WTC11 (cell line): ENCODE measurements at places on chromosomes 7 and 10.

GRCh38 chr7:5237286-5237685, 45.5 kb upstream of the SLC29A4 start:
- peaks cover 5% of the 10 kb centered on the region for H3K4me1 ChIP-seq
- H3K27me3 ChIP-seq = peaks cover 14% of the 10 kb centered on the region
- H3K4me3 ChIP-seq = no peak overlapping the region
- no peak overlapping the region for H3K27ac ChIP-seq
- DNase-seq = no peak
- no peaks in the 10 kb centered on the region for H3K36me3 ChIP-seq

DNA sequence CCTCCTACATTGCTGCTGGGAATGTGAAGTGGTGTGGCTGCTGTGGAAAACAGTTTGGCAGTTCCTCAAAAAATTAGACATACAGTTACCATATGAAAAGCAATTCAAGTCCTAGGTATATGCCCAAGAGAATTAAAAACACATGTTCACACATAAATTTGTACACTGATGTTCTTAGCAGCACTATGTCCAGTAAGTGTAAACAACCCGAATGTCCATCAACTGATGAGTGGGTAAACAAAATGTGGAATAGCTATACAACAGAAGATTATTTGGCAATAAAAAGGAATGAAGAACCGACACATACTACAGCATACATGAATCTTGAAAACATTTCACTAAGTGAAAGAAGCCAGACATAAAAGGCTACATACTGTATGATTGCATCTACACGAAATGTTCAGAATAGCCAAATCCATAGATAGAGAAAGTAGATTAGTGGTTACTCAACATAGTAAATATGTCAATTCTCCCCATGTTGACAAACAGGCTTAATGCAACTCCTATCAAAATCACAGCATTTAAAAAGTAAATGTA, 17.2 kb downstream of the CEP41 start:
- DNase-seq = no peak
- no peaks in the 10 kb centered on the region for H3K36me3 ChIP-seq
- no peaks in the 10 kb centered on the region for H3K27me3 ChIP-seq
- no peak overlapping the region for H3K27ac ChIP-seq
- H3K4me1 ChIP-seq = peaks cover 28% of the 10 kb centered on the region
- H3K4me3 ChIP-seq = no peak overlapping the region

- H3K4me3 ChIP-seq = no peak overlapping the region
- H3K36me3 ChIP-seq = no peaks in the 10 kb centered on the region
- DNase-seq = no peak
- no peaks in the 10 kb centered on the region for H3K27me3 ChIP-seq
Observed at GRCh38 chr7:136685501-136686173, 182.8 kb upstream of the CHRM2 start.

GRCh38 chr10:28120043-28120749, 121.3 kb upstream of the ODAD2 start:
- no peak overlapping the region for H3K4me3 ChIP-seq
- DNase-seq = no peak
- H3K27ac ChIP-seq = no peak overlapping the region

DNA sequence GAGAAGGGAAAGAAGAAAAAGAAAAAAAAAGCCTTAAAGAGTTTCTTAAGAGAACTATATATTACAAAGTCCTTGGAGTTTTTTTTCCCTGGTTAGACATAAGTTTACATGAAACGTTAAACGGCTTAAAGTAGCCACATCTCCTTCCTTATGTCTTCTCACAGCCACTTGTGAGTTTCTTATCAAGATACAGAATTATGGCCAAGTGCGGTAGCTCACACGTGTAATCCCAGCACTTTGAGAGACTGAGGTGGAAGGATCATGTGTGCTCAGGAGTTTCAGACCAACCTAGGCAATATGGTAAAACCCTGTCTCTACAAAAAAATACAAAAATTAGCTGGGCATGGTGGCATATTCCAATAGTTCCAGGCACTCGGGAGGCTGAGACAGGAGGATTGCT, 54.3 kb downstream of the IKZF1 start:
- H3K4me3 ChIP-seq = no peak overlapping the region
- H3K36me3 ChIP-seq = no peaks in the 10 kb centered on the region
- no peak for DNase-seq
- H3K27ac ChIP-seq = no peak overlapping the region
- H3K27me3 ChIP-seq = no peaks in the 10 kb centered on the region; the same call in 1 of the 2 replicates

- H3K27me3 ChIP-seq = no peaks in the 10 kb centered on the region; the same call in 1 of the 2 replicates
- peaks cover 4% of the 10 kb centered on the region; the same call in 1 of the 2 replicates for H3K4me1 ChIP-seq
- DNase-seq = peak; percentile 67
- H3K27ac ChIP-seq = no peak overlapping the region
Observed at GRCh38 chr10:7525314-7526016, 114.6 kb upstream of the SFMBT2 start.

DNA sequence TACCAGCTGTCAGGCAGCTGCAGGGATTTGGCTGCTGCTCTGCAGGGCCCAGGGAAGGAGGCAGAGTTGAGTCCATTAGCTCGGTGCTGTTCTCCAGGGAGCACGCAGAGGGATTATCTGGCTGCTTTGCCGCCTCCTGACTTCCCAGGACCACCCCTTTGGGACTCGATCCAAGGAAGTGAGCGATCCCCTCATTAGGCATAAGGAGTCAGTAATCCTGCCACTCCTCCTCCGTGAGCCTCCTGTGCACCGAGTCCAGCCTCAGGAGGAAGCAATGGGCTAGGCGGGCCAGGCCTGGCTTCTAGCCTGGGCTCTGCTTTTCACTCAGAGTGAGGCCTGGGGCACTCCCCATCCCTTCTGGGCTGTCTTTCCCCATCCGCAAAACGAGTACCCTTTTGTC, 417.9 kb downstream of the RPS24 start:
- no peak overlapping the region for H3K27ac ChIP-seq
- no peaks in the 10 kb centered on the region; the same call in 1 of the 2 replicates for H3K27me3 ChIP-seq
- no peaks in the 10 kb centered on the region for H3K36me3 ChIP-seq
- DNase-seq = no peak
- peaks cover 15% of the 10 kb centered on the region for H3K4me1 ChIP-seq

DNA sequence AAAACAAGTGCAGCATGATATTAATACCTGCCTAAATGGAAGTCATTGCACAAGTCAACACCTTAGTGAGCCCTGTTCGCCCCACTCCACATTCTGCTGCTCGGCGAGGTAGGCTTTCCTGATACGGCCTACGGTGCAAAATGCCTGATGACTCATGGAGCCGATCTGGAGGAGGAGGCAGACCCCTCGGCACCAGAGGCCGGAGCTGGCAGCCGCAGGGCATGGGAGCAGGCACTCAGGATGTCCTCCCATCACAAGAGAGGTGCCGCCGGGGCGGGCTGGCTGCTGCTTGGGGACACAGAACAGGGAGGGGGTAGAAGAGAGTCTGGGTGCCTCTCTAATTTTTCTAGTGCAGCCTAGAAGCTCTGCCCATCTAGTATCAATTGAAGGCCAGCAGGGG, 418.5 kb upstream of the MGMT start:
- no peak overlapping the region for H3K27ac ChIP-seq
- no peaks in the 10 kb centered on the region; the same call in 1 of the 2 replicates for H3K27me3 ChIP-seq
- no peak overlapping the region for H3K4me3 ChIP-seq
- H3K36me3 ChIP-seq = no peaks in the 10 kb centered on the region

- peaks cover 2% of the 10 kb centered on the region for H3K4me1 ChIP-seq
- no peak overlapping the region for H3K4me3 ChIP-seq
- no peak for DNase-seq
- H3K27ac ChIP-seq = no peak overlapping the region
- H3K27me3 ChIP-seq = no peaks in the 10 kb centered on the region
Observed at GRCh38 chr7:13288516-13288915, 601.1 kb downstream of the ARL4A start.

DNA sequence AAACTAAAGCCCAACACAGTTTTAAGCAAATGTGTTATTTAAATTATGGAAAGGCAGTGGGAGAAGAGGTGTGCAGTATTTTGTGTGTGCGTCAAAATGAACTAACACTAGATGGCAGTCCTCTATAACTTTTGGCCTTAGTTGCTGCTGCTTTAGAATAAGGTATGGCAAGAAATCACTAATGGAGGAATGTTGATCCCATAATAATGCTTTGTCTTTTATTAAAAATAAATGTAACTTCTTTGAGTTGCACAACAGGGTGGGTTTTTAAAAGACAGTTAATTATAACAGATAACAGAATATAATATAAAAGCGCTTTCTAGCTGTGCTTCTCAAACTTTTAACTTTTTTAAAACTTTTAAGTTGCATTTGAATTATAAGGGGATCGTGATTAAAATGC, 56.4 kb downstream of the BBS9 start:
- H3K27ac ChIP-seq = no peak overlapping the region
- DNase-seq = no peak
- H3K4me3 ChIP-seq = no peak overlapping the region
- H3K27me3 ChIP-seq = no peaks in the 10 kb centered on the region
- peaks cover 2% of the 10 kb centered on the region; the same call in 1 of the 2 replicates for H3K36me3 ChIP-seq
- H3K4me1 ChIP-seq = peaks cover 12% of the 10 kb centered on the region

GRCh38 chr10:112912410-112912928, 37.6 kb upstream of the TCF7L2 start:
- no peak for DNase-seq
- no peak overlapping the region for H3K4me3 ChIP-seq

DNA sequence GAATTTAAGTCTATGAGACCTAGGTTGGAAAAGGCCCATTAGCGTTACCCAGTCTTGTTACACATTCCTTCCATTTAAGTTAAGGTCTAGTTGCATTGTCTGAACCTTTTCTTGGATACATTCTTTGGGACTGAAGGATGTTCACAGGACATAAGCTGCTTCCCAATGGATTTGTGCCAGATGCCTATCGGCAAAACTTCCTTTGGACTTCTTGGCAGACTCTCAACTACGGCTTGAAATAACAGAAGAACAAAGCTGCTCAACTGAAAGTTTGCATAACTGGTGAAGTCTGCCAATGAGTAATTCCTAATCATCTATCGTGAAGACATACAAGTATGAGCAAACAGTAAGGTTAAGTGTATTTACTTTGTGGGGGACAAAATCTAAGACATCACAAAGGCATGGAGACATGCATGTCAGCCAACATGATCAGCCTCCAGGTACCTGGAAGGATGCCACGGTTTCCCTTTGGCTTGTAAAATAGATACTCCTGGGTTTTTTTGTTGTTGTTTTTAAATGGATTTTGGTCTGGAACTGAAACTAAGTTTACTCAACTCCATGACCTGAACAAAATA, 35.4 kb downstream of the MALSU1 start:
- peaks cover 85% of the 10 kb centered on the region for H3K36me3 ChIP-seq
- H3K4me3 ChIP-seq = no peak overlapping the region
- no peaks in the 10 kb centered on the region for H3K4me1 ChIP-seq
- peak overlapping the region; percentile 84; the same call in 1 of the 2 replicates for H3K27ac ChIP-seq

GRCh38 chr7:138502023-138502767, 42.1 kb downstream of the TRIM24 start:
- H3K4me1 ChIP-seq = peaks cover 51% of the 10 kb centered on the region
- no peak for DNase-seq
- no peaks in the 10 kb centered on the region for H3K27me3 ChIP-seq

DNA sequence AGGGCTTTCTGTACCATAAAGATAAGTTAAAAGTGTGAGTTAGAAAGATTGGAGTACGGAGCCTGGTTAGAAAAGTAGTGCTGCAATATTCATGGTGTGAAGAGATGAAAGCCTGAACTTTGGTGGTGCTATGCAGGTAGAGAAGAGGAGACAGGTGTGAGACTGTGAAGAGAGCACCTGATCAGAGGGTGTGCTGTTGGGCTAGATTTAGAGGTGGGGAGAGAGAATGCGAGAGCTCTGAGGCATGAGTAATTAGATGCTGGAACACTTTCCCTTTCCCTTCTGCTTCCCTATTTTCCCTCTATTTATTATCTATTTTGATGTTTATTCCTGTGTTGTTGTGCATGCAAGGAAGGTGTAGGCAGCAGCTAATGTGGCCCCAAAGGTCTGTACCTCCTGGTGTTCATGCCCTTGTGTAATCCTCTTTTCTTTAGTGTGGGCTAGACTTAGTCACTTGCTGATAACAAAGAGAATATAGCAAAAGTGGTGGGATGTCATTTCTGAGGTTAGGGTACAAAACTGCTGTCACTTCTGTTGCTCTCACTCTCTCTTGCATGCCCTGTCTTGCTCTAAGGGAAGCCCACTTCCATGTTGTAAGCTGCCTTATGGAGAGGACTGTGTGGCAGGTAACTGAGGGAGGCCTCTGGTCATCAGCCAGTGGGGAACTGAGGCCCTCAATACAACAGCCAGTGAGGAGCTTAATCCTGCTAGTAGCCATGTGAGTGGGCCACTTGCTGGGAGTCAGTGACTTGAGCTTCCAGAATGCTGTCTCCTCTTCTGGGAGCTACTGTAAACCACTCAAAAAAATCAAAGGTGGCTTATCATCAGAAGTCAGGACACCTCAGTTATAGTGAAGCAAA, 2.6 kb upstream of the ATXN7L1 start:
- peaks cover 63% of the 10 kb centered on the region for H3K4me1 ChIP-seq
- H3K4me3 ChIP-seq = peak overlapping the region; percentile 89
- H3K27ac ChIP-seq = no peak overlapping the region
- H3K36me3 ChIP-seq = peaks cover 29% of the 10 kb centered on the region
- DNase-seq = no peak

GRCh38 chr7:28061824-28062196, 118.8 kb downstream of the JAZF1 start:
- no peak overlapping the region for H3K4me3 ChIP-seq
- H3K4me1 ChIP-seq = peaks cover 50% of the 10 kb centered on the region
- no peak for DNase-seq
- 0 out of 2 replicates have a peak overlapping the region, but pooled peaks have one; percentile 35 for H3K27ac ChIP-seq
- no peaks in the 10 kb centered on the region; the same call in 1 of the 2 replicates for H3K36me3 ChIP-seq
- no peaks in the 10 kb centered on the region for H3K27me3 ChIP-seq

GRCh38 chr10:36717118-36717517, 408.3 kb upstream of the ANKRD30A start:
- no peak for DNase-seq
- no peaks in the 10 kb centered on the region for H3K27me3 ChIP-seq
- H3K27ac ChIP-seq = no peak overlapping the region
- 0 out of 2 replicates have a peak, but pooled peaks cover 4% of the 10 kb centered on the region for H3K4me1 ChIP-seq
- no peak overlapping the region for H3K4me3 ChIP-seq

DNA sequence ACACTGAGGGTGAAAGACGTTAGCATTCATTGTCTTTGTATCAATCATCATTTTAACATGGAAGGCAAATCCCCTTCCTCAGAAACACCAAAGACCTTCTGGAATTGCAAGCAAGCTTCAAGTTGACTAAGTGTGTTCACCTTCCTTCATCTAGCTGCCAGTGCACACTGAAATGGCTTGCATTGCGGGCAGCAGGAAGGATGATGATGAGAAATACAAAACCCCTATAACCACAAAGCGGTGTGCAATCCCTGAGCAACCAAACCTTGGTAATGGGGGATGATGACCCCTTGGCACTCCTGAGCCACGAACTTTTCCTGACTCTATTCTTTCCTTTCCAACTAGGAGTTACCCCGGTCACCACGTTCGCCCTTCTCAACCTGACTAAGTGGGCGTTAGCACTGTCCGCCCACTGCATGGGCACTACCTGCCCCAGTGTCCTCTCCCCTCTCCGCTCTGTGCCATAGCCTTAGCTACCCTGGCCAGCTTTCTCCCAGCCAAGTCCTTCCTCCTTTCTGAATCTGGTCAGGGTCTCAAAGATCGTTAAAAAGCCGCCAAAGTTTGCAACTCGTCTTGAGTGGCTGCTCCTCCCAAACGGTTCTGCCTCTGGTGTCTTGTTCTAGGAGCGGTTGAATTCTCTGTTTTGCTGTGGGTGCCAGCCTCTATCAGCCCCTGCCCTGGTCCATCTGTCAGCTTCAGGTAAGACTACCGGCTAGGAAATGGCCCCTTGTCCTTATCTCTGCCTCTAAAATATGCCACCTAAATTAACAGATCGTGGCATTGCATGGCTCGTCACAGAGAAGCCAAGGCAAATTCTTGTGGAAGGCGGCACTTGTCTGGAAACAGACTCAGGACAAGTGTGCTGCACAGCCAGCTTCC, 586 bp upstream of the AOC1 start:
- DNase-seq = no peak
- H3K4me1 ChIP-seq = peaks cover 8% of the 10 kb centered on the region
- H3K27ac ChIP-seq = no peak overlapping the region
- peaks cover 5% of the 10 kb centered on the region for H3K27me3 ChIP-seq
